Erythroblast (primary cell): ENCODE measurements at places on chromosomes 1 and 21.

GRCh38 chr1:218965821-218966220 is 207.9 kb upstream of the LYPLAL1 start:
- DNase-seq = no peak

GRCh38 chr1:21775550-21775914 is 7.4 kb downstream of the USP48 start:
- DNase-seq = no peak

GRCh38 chr1:178682429-178682828 is 42.6 kb upstream of the RALGPS2 start:
- DNase-seq = no peak

GRCh38 chr1:59143133-59143487 is 153.8 kb upstream of the FGGY start:
- DNase-seq = no peak

DNA sequence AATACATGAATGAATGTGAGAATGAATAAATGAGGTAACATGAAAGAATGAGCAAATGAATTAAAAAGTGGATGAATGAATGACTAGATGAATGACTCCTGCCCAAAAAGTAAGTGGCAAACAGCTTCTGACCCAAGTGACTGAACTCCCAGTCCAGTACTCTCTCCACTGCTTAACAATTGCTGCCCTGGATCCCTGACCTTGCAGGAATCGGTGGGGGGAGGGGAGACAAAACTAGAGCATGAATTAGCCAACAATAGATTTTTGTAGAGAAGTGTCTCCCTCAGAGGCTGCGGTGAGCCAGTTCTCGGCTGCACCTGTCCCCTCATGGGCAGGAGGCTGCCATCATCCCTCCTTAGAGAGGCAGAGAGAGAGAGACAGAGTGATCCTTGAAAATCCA is 5.9 kb upstream of the GRIK3 start:
- DNase-seq = no peak
